Fibroblast of skin of left quadriceps (primary cell): ENCODE measurements at places on chromosomes 7 and 10.

- DNase-seq = no peak
Observed at GRCh38 chr10:99461230-99461629, 30.8 kb upstream of the GOT1 start.

- DNase-seq = no peak
Observed at GRCh38 chr10:44280226-44281014, 104.5 kb downstream of the CXCL12 start.

GRCh38 chr10:73772281-73773151 lies 9.3 kb upstream of the CHCHD1 start:
- peak; percentile 52 for DNase-seq

- DNase-seq = no peak
Observed at GRCh38 chr10:35400595-35401268, 64.4 kb downstream of the CCNY start.

DNA sequence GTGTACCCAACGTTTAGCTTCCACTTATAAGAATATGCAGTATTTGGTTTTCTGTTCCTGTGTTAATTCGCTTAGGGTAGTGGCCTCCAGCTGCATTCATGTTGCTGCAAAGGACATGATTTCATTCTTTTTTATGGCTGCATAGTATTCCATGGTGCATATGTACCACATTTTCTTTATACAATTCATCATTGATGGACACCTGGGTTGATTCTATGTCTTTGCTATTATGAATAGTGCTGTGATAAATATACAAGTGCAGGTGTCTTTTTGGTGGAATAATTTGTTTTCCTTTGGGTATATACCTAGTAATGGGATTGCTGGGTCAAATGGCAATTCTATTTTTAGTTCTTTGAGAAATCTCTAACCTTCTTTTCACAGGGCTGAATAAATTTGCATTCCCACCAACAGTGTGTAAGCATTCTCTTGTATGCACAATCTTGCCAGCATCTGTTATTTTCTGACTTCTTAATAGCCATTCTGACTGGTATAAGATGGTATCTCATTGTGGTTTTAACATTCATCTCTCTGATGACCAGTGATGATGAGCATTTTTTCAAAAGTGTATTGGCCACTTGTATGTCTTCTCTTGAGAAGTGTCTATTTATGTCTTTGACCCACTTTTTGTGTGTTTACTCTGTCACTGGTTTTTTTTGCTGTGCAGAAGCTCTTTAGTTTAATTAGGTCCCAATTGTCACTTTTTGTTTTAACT lies 72.5 kb upstream of the CC2D2B start:
- DNase-seq = no peak
